ENCODE measurements at places on chromosomes 3 and 15.

- no peak for DNase-seq
These were observed 62.8 kb upstream of the IMPG2 start for GRCh38 chr3:101383156-101383575.

DNA sequence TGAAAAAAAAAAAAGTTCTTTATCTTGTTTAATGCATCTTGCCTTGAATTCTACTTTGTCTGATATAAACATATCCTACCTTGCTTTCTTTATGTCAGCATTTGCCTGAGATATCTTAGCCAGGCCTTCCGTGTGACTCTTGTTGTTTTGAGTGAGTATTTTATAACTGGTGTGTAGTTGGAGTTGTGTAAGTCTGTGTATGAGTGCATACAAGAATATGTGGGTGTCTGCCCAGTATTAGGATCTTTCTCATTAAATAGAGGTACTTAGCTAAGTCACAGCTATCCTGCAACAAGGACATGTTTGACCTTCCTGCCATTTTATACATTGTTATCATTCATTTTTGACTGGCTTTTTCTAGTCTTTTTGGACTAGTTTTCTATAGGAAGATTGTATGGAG lies 22.5 kb upstream of the TSPAN3 start:
- DNase-seq: no peak

GRCh38 chr15:39592500-39592899 lies 11.6 kb downstream of the THBS1 start:
- no peak for DNase-seq

DNA sequence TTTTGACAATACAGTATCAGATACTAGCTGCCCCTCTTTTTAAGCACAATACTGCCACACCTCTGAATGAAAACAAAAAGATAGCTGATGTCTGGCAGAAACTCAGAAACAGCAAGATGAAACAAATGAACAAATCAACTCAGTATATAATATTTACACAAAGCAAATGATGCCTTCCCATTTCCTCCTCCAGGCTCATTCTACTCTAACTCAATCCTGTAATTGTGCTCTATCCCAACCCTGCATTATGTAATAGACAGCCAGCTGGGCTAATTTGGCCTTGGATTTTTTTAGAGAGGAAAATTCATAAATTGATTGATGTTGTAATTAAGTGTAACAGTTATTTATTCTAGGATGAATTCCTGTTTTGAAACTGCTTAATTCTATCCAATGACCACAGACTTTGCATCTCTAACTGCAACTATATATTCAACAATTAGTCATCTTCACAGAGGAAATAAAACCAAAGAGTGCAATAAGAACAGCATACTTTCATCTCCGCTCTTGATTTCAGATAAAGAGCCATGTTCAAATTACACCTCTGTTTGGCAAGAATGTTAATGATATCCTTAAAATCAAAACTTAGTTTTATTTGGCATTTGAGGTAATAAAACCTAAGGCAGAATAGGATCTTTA lies 6.1 kb downstream of the ATG3 start:
- peak; percentile 49 for DNase-seq
